Glutamatergic neuron (in vitro differentiated cells): ENCODE measurements at places on chromosomes 3 and 15.

GRCh38 chr3:183592821-183593220 is 37.3 kb upstream of the KLHL6 start:
- DNase-seq: no peak

DNA sequence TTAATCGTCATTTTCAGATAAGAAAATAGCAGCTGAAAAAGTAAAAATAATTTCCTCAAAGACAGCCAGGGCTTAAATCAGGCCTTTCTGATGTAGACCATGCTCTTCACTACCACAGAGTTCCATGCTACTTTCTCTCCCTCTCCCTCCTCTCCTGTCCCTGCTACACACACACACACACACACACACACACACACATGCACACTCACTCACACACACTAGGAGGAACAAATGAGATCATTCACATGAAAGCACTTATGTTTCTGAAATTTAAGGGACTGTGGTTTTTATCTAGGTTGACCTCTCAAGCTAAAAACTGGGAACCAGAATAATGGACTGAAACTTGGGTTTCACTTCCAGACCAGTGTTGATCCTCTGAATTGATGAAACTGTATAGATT is 4.1 kb upstream of the PSMA4 start:
- no peak for DNase-seq

- no peak for DNase-seq
Observed at GRCh38 chr3:52359116-52359855, 43.2 kb downstream of the DNAH1 start.

DNA sequence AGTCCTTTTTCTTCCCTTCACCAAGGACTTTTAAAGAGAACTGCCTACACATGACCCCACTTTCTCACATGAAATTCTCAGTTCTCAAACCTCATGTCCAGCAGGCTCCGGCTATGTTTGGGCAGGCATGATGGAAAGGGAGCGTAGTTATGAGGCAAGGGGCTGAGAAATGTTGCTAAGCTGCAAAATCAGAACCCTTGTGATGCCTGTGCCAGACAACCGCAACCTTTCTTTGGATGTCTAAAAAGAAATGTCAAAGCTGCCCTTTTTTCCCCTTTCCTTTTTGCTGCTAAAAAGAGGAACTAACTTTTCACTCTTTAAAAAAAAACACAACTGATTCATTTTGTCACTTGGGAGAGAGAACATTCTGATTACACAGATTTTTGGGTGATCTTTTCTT is 19.2 kb downstream of the GNB4 start:
- no peak for DNase-seq

- no peak for DNase-seq
Observed at GRCh38 chr3:4828279-4829030, 150.8 kb upstream of the BHLHE40 start.

DNA sequence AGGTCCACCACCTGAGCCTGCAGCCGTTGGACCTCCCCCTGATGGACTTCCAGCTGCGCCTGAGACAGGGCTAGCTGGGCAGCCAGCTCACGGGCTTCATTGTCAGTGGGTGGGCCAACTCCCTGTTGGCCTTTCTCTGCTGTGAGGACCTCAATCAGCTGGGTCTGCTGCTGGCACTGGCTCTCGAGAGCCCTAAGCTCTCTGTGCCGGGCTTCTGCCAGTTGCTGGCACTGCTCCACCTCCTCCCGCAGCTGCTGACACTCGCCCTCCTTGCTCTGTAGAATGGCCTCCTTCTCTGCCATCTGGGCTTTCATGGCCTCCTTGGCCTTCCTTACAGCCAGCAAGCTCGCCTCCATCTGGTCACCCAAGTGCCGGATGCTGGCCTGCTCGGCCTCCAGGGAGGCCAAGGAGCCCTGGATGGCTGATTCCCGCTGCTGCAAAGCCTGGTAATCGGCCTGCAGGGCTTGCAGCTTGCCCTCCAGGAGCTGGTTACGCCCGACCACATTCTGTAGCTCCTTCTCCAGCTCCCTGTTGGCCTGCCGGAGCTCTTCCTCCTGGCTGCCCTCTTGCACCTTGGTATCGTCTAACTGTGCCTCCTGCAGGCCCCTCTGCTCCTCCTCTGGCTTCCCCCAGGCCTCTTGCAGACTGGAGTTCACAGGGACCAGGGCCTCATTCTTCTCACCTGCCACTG is 23.8 kb downstream of the CXCR6 start:
- DNase-seq: no peak

- DNase-seq: no peak
Observed at GRCh38 chr3:119304201-119304713, 10.1 kb downstream of the ARHGAP31 start.

DNA sequence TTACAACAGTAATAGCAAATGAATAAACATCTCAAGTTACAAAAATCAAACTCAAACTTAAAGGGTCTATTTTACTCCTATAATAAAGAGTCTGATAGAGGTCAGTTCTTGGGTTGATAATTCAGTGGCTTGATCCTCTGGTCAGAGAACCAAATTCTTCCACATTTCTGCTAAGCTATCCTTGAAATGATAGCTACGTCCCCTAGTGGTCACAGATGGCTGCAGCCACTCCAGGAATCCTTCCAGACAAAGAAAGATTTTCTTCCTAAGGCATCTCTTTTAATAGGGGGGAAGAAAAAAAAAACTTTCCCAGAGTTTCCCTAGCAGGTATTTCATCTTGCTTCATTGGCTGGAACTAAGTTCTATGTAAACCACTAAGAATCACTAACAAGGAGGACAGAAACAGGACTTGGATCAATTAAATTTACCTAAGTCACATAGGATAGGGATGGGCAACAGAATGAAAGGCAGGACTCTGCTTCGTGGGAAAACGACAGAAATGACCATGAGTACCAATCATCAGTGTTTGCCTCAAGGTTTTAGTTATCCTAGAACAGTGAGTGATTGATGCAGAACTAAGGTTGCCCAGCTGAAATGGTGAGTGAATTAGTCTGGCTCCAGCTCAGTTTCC is 160.7 kb downstream of the STAC start:
- peak; percentile 51 for DNase-seq

DNA sequence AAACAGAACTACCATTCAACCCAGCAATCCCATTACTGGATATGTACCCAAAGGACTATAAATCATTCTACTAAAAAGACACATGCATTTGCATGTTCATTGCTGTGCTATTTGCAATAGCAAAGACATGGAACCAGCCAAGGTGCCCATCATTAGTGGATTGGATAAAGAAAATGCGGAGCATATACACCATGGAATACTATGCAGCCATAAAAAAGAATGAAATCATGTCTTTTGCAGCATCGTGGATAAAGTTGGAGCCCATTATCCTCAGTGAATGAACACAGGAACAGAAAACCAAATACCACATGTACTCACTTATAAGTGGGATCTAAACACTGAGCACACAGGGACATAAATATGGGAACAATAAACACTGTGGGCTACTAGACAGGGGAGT is 43.1 kb upstream of the TIMP4 start:
- DNase-seq: no peak

GRCh38 chr3:45507820-45508317 is 86.7 kb upstream of the LIMD1 start:
- peak; percentile 75 for DNase-seq

DNA sequence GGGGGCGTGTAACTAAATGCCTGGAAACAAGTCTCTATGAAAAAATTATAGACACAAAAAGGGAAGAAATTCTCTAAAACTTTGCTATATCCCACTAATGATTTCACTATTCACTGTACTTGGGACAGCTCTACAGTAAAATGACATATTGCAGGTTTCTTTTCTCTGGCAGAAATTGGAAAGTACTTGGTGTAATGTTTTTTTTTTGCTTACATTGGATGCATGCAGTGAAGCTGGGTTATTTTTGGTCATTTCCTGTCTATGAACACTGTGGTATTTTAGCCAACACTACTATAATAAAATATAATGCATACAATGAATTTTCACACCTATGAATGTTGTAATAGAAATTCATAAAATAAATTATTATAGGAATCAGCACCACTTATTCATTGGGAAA is 109.7 kb downstream of the LRRC49 start:
- no peak for DNase-seq

DNA sequence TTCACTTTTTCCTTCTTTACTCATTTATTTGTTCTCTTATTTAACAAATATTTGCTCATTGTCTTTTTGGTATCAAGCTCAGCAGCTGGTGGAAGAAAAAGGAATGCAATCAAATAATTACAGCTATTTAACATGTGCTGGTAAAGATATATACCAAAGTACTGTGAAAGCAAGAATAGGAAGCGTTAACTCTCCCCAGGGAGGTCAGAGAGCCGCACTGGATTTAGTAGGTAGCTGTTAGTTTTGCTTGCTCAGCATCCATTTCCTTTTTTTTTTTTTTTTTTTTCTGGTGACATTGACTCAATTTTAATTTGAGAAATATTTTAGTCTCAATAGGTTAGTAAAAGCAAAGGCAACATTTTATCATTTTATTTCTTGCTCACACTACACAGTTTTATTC is 308.5 kb upstream of the MDFIC2 start:
- no peak for DNase-seq

DNA sequence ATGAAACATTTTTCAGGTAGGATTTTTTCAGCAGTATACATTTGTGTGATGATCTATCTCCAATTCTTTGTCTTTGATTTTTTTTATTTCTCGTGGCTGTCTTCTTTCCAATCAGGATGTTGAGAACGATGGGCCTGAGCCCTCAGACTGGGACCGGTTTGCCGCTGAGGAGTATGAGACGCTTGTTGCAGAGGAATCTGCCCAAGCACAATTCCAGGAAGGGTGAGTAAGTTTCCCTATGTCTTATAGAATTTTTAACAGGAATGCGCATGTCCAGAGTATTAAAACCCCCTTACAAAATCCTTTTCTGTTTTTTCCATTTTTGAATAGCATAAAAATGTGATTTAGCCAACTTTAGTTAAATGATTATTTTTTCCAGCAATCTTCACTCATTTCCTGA is 90.0 kb downstream of the MSL2 start:
- DNase-seq: no peak

DNA sequence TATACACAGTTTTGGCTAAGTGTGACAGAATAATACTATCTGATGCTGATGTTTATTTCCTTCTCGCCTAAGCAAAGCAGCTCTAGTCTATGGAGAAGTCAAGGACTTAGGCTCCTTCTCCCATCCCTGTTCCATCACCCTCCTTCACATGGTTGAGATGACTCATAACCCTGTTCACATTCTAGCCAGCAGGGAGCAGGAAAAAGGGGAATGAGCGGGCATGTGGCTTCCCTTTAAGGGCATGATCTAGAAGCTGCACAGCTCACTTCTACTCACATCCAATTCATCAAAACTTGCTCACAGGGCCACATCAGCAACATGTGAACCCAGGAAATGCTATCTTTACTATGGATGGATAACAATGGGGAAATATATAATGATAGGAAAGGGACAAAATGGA is 40.9 kb downstream of the CBLB start:
- peak; percentile 16 for DNase-seq

DNA sequence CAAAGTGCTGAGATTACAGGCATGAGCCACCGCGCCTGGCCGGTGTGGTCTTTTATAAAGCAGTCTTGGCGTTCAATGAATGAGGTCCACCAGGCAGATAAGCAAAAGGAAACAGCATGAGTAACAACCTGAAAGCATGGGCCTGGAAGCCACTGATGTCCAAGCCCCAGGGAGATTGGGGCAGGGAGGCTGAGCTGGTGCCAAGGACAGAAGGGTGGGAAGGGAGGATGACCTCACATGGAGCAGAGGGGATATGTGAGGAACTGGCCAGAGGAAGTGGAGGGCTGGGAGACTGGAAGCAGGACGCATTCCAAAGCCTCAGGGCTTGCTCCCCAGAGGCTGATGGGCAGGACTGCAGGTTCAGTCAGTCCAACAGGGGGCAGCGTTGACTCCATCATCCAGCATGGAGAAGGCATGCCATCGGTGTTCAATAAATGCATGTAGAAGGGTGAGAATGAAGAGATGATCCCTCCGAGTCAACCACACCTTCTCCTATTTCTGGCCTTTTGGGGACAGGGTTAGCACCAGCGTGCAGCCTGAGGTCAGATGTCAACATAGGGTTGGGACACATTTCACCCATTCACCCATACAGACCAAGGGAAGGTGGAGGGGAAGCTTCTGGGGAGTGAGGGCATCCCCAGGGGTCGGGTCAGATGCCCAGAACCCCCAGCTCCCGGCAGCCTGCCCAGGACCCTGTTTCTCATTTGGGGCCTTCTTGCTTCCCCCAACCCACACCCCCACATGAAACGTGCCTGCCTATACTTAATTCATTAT is 14.8 kb downstream of the MYL3 start:
- DNase-seq: peak; percentile 31

DNA sequence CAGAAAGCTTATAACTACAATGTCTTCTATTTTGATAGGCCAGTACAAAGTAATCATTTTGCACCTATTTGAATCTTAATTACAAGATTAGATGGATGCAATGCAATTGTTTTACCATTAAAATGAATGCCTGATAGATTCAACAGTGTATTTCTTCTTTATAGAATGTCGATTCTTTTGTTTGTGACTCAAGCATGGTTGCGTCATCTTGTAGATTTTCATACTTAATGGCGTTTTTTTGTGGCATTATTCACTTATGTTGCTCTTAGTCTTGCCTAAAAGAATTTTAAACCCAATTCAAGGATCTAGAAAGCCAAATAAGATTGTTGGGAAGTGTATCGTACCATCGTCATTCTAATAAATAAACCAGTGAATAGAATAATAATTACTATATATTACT is 21.4 kb downstream of the ZBTB38 start:
- DNase-seq: no peak

GRCh38 chr3:67526246-67526645 is 128.2 kb downstream of the SUCLG2 start:
- no peak for DNase-seq

GRCh38 chr3:177279118-177279815 is 82.0 kb upstream of the TBL1XR1 start:
- no peak for DNase-seq

GRCh38 chr3:157683668-157684067 is 180.5 kb upstream of the VEPH1 start:
- no peak for DNase-seq

GRCh38 chr3:17057321-17057720 is 172.6 kb downstream of the PLCL2 start:
- DNase-seq: no peak

DNA sequence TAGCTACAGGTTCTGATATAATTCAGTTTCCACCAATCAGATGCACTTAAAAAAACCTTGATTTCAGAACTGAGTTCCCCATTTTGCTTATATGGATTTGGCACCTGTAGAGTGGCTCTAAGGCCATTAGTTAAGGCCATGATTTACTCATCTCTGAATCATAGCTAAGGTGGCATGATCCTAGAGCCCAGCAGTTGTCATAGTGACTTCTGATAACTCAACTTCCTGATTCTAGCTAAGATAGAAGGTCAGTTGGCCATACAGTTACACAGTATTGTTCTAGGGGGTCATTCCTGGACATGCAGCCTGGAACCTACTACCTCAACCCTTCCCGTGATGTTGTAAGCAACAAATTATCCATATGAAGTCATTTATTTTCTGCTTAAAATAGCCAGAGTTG is 15.9 kb upstream of the TMEM87A start:
- no peak for DNase-seq

- peak; percentile 30 for DNase-seq
Observed at GRCh38 chr15:47301481-47301880, 415.8 kb upstream of the SEMA6D start.

GRCh38 chr3:169865176-169865767 is 4.5 kb downstream of the LRRC31 start:
- no peak for DNase-seq
